ELF-1 (cell line): ENCODE measurements at places on chromosomes 16 and 17.

GRCh38 chr16:10521681-10522274 is 58.6 kb downstream of the EMP2 start:
- DNase-seq, result peak; percentile 54

DNA sequence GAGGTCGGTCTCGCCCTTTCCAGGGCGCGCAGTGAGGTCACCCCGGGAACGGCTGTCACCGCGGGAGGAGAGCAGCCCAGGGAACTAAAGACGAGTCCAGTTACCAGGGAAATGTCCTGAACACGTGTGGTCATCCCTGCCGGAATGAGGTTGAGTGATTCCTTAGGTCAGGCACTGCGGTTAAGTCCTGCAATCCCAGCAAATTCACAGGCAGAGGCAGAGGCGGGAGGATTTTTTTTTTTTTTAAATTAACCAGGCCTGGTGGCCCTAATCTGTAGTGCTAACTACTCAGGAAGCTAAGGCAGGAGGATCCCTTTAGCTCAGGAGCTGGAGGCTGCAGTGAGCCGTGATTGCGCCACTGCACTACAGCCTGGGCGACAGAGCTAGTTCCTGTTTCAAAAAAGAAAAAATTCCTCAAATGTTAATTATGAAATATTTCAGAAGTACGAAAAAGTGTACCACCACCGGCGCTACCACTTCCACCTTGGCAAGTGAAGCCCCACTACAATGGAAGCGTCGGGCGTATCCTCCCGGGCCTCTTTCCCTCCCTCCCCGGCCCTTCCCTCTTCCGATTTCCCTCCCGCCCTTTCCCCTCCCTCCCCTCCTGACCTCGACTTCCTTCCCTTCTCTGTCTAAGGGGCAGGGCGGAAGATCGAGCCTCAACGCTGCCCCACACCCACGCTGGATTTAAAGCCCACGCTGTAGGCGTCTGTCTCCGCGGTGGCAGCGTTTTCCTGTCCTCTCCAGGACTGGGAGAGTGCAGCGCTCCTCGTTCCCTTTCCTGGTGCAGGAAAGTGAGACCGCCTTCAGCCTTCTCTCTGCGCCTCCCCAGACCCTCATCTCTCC is 27.3 kb downstream of the SLFN11 start:
- DNase-seq, result peak; percentile 56

- no peak for DNase-seq
Measured at GRCh38 chr17:9470171-9470570, 105.4 kb downstream of the STX8 start.

DNA sequence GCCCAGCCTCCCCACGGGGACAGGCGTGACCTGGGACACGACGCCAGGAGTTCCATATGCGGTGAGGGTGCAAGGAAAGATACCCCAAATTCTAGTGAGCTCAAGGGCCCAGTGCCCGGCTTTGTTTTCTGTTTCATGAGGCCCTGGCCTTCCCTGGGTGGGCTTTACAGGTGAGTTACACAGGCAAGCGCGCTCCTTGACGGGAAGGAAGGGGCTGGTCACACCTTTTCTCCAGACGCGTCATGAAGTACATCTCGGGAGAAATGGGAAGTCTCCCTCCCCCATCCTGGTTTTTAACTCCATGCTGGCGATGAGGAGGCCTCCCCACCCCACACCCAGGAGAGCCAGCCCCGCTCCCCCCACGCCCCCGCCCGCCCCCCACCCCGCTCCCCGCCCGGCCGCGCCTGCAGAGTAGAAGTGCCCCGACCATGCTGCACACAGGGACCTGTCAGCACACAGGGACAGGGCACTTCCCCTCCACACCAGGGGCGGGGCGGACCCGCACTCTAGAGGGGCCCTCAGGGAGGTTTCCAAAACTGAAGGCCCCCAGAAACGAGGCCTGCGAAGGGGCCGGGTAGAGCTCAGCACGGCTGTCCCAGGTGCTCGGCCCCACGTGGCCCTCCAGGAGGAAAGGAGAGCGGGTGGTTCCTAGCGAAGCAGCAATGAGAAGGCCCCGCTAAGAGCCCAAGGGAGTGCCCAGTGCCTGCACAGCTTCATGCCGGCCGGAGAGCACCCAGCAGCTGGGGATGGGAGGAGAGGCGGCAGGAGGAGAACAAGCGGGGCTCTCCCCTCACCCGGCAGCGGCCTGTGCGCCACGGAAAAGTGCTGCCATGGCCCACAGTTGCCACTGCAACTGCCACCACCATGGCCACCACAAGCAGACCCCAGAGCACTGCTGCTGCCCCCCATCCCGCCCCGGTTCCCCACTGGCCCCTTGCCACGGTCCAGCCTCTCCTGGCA is 7.7 kb downstream of the CYB561 start:
- DNase-seq, result no peak

GRCh38 chr16:31331141-31331764 is 23.7 kb upstream of the ITGAX start:
- DNase-seq, result no peak

DNA sequence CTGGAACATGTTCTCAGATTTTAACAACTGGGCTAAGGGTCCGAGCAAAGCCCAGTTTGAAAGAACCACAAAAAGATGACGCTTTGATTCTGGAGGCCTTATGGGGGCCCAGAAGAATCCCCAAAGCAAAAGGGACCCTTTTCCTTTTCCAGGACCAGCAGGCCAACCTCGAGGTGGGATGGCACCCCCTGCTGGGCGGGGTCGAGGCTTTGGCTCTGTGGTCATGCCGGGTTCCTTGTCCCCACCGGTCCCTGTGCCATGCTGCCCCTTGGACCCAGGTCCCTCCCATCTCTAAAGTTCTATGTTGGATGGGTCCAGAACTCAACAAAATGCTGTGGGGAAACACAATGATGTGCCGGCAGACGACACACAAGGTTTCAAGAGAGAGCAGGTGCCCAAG is 30.9 kb downstream of the TMEM204 start:
- no peak for DNase-seq

- DNase-seq, result peak; percentile 23
Measured at GRCh38 chr17:50127697-50128361, 2.1 kb downstream of the SAMD14 start.

DNA sequence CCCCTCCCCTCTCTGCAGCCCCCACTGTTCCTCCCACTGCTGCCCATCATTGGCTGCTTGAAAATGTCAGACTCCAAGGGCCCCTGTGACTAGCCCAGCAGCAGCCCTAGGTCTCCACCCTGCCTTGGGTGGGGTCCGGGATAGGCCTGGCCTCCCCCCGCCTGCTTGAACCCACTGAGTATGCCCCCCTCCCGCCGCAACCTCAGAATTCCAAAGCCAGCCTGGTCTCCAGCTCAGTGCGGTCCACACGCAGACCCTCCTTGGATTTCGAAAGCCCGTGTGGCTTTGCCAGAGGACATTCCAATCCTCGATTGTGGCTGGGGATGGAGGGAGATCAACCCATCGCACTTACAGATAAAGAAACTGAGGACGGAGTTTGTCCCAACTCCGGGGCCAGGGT is 6.4 kb downstream of the DPEP1 start:
- no peak for DNase-seq

- no peak for DNase-seq
Measured at GRCh38 chr17:37135576-37135975, 186.8 kb downstream of the AATF start.

- DNase-seq, result peak; percentile 57
Measured at GRCh38 chr16:87930456-87930855, 5.9 kb downstream of the CA5A start.

DNA sequence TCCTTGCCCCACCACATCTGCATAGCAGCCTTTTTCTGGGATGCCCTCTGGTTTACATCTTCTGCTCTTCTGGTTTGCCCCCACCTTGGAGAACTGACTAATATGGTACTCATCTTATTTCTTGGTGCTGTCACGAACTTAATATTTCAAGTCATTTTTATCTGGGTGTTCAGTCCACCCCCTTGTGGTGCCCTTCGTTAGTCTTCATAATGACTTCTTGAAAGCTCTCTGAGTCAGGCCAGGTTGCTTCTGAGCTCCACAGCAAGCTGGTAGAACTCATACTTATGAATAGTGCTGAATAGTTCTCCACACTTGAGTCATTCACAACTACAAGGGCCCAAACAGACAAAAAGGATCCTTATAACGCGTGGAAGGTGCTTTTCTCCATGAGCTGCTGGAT is 35.8 kb upstream of the TEKT3 start:
- no peak for DNase-seq

DNA sequence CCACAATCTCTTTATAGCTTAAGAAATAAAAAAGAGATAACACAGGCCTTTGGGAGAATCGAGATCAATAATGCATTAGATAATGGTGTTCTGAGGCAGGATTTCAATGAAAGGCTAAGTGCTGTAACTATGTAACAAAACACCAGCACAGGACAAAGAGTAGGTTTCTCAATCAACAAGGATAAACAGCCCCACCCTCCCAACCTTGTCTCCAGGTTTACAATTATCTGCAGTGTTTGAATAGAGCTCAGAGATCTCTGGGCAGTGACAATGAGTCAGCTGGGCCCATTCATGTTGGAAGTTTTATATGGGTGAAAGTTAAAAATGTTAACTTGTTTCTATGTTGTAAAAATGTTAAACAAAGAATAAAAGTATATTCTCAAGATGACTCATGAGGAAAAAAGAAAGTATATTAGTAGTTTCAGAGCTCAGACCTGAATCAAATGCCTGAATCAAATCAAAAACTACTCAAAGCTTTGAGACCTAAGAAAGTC is 17.0 kb upstream of the KRT20 start:
- DNase-seq, result no peak

GRCh38 chr17:34420254-34420766 is 57.3 kb upstream of the CCL1 start:
- peak; percentile 92 for DNase-seq

GRCh38 chr17:68981288-68981687 is 26.1 kb upstream of the ABCA8 start:
- DNase-seq, result no peak

- no peak for DNase-seq
Measured at GRCh38 chr16:50684823-50685461, 3.8 kb upstream of the SNX20 start.

GRCh38 chr16:16075488-16076422 is 126.3 kb downstream of the ABCC1 start:
- DNase-seq, result no peak

DNA sequence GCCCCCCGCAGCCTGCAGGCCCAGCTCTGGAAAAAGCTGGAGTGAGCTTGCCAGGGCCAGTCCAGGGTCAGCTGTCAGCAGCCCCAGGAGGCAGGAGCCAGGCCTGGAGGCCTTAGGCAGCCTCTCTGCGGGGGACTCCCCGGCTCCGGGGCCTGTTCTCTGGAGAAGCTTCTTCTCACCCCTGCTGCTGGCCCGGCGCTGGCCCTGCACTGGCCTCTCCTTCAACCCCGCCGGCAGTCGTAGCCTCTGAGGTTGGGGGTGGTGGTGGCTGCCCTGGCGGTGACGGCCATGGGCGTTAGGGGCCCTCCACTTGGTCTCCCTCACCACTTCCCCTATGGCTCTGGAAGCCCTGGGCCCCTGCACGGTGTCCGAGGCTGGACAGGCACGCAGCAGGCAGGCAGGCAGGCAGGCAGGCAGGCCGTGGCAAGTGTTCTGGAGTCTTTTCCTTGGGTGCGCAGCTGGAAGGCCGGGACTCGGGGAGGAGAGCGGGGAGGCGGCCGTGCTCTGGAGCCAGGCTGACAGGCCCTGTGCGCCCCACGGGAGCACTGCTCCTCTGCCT is 2.1 kb downstream of the FOXF1 start:
- DNase-seq, result peak; percentile 72

DNA sequence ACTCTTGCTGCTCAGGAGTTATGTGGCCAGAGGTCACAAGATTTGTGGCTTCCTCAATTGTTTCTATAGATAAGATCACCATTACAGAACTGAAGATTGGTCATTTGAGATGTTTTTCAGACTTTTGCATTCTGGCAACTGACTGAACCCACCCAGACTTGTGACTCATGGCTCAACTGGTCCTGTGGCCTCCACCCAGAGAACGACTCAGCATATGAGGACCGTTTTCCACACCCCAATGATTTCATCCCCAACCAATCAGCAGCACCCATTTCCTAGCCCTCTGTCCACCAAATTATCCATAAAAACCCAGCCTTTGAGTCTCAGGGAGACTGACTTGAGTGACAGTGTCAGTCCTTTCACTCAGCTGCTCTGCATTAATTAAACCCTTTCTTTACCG is 143.2 kb upstream of the ASIC2 start:
- DNase-seq, result peak; percentile 11

GRCh38 chr17:13346592-13346991 is 255.1 kb downstream of the HS3ST3A1 start:
- no peak for DNase-seq

GRCh38 chr16:71367241-71367976 is 8.9 kb downstream of the CALB2 start:
- peak; percentile 87 for DNase-seq

DNA sequence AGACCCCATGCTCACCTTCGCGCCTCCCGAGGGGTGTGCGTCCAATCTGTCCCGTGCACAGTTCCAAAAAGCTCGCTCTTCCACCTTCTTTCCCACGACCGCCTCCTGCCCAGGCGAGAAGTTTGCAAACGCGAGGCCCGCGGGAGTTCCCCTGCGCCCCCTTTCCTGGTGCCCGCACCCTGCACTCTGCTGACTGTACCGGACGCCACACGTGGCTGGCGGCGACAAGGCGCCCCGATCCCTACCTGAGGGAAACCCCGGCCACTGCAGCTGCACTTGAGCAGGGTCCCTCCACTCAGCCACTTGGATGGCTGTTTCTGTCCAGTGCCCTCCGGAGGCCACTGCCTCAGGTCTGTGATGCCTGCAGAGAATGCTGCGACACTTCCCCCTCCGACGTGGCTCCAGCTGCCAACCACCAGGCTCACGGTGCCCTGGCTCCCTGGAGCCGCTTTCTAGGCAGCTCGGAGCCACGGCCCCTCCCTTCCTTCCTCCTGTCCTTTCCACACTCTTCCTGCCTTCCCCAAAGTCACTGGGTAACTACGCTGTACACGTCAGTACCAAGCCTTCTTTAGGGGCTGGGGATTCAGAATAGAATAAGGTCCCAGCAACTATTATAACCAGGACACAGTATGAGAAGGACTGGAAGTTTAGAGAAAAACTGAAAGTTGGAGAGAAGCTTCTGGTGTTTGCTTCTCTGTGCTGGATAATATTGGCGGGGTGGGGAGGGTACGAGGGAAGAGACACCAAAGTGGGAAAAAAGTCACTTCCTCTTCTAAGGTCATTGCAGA is at the start of gene MLKL:
MLKL (minus strand) TSS at position 425 of the 788 bp plus-strand sequence. CDS start 5,105 bp downstream, outside the sequence.
- DNase-seq, result peak; percentile 45

DNA sequence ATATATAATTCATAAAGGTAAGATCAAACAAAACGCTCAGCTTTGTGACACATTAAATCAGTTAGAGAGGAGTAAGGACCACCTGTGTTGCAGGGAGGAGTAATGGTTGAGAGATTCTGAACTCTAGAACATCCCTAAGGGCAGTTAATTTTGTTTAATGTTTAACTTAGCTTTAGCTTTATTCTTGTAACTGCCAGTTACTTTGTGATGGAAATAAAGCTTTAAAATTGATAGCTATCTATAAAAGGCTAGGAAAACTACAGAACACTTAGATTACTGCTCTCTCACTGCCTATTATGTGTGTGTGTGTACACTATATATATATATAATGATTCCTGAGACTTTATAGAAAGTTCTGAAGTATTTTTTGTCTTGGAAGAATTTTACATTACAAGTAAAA is 37.8 kb downstream of the PTRH2 start:
- no peak for DNase-seq

DNA sequence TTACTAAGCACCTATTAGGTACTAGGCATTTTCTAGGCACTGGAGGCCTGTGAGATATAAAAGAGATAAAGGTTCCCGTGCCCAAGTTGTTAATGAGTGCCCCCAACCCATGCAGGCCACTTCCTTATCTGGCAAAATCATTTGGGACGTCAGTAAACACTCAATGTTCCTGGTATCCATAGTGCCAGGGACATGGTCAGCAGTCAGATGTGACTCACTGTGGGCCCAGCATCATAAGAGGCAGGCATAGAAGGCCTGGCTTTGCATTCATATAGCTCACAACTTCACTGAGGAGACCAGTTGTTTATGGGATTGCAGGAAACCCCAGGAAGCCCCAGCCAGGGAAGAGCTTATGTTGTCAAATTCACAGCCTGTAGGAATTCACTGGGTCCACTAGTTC is 81.1 kb downstream of the MRC2 start:
- DNase-seq, result no peak
